Adipocyte (in vitro differentiated cells): ENCODE measurements at places on chromosomes 3 and 15.

GRCh38 chr15:100807028-100807427 is 72.6 kb upstream of the ALDH1A3 start:
- DNase-seq: no peak

DNA sequence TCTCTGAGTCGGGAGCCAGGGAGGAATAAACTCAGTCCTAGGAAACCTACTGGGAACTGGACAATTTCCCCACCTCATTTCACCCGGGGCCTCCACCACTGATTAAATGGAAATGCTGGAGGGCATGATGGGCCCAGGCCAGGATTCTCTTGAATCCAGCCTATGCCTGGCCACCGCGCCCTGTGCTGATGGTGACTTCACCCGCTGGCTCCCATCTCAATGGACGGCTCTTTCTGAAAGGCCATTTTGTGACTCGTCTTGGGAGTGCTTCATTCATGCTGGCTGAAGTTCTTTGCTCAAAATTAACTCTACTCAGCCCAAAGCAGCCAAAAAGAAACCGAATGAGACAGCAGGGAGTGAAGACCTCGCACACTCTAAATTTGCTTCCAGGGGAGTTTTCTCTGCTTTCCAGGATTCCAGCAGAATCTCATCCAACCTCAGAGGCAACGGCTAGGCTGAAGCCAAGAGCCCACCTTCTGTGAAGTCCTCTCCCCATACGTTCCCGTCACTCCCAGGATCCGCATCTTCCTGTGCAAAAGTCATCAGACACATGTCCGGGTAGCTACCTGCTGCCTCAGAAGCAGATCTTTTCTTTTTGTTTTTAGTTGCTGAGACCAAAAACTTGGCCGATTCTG is 266.0 kb upstream of the ICE2 start:
- DNase-seq: no peak

- peak; percentile 73 for DNase-seq
Observed at GRCh38 chr3:72310419-72311380, 525.8 kb upstream of the PROK2 start.

DNA sequence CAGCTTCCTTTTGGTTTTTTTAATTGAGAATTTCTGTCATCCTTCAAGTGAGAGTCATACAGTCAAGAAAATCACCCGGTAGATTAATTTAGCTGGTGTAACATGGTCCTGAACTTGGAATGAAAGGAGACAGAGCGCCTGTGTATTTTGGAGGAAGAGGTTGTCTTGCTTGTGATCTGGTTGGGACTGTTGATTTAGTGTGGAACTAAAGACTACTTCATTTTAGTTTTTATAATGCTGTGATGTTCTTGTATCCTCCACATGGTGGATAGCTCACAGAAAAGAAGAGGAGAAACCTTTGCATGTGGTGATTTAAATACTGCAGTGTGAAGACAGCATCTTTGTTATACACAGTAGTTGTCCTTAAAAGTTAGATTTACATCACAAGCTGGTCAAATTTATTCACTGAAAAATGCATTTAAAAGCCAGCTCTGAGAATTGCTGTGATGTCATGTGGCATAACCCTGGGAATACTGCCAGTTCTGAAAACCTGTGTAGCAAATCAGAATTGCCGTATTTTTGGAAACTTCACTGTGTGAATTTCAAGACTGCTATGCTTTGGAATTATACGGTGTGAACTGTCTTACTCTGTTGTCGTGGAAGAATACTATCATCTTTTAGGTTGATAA is 268.5 kb downstream of the PTPRG start:
- no peak for DNase-seq

DNA sequence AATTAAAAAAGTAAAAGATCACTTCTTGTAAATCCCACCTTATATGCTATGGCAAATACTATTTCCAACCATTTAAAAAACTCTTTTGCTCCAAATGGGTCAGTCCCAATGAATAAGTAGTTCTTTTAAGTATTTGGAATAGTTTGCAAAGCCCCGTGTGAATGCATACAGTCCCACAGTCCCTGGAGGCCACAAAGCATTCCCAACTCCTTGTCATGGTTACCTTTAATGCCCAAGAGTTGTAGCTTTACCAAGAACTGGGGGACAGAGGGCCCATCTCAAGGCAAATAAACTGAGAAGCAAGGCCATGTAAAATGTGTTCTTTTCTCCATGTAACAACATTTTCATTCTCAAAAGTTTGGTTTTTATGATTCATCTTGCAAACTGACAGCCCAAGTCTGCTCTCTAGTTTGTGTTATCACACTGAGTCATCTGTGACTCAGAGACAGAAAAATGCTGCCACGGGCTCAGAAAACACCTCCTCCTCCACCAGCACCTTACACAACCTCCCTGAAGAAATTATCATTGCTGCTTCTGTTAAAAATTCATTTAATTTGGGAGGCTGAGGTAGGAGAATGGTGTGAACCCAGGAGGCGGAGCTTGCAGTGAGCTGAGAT is 336.2 kb downstream of the ERC2 start:
- DNase-seq: peak; percentile 94

DNA sequence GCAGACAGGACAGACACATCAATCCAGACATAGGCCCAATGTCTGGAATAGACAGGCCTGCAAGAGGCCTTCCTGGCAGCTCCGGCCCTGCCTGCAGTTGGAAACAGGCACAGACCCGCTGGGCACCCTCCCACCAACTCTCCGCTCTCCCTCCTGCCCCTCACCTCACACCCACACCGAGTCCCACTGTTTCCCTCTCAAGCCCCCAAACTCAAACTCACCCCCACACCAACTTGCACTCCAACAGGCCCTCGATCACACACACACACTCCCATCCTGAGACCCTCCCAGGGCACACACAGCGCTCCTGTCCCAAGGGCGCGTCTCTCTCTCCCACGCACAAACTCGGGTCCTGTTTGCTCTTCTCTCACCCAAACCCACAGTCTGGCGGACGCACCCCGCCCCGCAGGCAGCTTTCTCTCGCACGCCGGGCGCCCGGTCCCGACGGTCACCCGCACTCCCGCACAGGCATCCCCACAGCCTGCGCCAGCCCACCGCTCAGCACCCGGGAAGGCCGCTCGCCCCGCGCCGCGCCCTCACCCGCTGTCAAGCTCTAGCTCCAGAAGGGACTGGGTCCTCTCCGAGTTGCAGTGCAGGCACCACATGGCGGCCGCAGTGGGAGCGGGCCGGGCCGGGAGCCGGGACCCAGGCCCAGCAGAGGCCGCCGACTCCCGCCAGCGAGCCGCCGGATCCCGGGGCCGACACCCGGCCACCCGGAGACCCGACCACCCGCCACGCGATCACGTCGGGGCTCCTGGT is 106.2 kb downstream of the IQSEC1 start:
- DNase-seq: peak; percentile 65

DNA sequence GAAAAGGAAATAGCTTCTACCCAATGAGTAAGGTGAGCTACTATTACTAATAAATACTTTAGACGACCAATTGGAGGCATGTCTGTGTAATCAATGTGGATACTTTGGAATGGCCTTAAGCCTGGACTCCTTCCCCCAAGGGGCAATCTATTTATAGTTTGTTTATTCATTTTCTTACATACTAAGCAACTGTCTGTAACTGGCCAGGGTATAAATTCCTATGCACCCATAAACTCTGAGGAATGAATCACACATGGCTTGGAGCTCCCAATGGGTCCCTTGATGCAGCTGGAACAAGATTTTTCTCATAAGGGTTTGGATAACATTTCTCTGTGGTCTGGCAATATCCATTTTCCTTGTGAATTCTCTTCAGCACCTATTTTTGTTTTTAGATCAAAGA is 506.8 kb downstream of the EDEM1 start:
- no peak for DNase-seq

GRCh38 chr3:155031186-155031585 is 48.9 kb upstream of the MME start:
- peak; percentile 80 for DNase-seq

- peak; percentile 71 for DNase-seq
Observed at GRCh38 chr15:56821721-56822425, 88.6 kb upstream of the ZNF280D start.

GRCh38 chr3:115974940-115975339 is 351.6 kb downstream of the GAP43 start:
- DNase-seq: no peak

DNA sequence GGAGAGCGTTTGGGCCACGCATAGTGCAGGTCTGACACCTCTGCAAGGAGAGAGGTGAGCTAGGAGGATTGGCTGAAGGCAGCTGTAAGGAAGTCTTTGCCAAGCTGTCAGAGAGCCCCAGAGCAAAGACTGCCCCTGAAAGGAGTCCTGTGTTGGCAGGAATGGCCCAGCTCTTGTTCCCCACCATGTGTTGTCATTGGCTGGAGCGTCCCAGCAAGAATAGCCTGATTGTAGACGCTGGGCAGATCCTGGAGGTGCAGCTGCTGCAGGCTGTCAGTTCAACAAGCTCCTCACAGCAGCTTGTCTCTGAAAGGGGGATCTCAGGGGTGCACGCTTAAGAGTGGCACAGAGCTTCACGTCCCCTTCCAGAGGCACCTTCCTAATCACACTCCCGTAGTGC is 237.6 kb downstream of the FEZF2 start:
- DNase-seq: no peak

DNA sequence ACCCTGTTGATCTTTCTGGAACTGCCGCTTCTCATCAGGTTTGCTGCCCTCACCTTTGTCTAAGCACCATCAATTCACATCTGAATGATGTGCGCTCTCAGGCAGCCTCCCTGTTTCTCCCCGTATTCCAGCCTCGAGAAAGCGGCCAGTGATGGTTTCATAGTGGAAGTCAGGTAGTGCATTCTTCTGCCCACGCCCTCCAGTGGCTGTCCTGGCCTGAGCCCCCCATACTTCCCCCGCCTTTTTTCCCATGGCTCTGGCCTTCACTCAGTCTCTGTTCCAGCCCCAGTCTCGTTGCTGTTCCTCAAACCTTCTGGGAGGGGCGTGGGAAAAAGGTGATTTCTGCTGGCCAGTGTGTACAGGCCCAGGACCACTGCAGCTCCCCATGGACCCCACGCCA is 101.3 kb downstream of the ASB7 start:
- DNase-seq: no peak

DNA sequence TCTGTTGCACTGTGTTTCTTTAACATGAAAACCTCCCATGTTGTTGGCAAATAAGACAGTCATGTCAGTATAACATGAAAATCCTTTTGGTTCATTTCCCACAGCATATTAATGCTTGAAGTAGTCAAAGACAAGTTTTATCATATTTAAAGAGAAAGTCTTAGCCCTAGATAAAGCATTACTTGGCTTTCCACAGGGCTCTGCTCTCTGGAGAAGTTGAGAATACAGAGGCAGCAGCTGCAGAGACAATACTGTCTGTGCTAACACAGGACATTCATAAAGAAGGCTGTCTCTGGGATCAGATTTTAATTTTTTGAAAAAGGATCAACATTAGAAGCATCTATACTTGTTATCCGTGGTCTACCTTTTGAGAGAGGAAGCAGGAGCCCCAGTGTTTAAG is 103.4 kb upstream of the SAMMSON start:
- DNase-seq: no peak

- no peak for DNase-seq
Observed at GRCh38 chr3:172203522-172204258, 164.3 kb downstream of the FNDC3B start.

DNA sequence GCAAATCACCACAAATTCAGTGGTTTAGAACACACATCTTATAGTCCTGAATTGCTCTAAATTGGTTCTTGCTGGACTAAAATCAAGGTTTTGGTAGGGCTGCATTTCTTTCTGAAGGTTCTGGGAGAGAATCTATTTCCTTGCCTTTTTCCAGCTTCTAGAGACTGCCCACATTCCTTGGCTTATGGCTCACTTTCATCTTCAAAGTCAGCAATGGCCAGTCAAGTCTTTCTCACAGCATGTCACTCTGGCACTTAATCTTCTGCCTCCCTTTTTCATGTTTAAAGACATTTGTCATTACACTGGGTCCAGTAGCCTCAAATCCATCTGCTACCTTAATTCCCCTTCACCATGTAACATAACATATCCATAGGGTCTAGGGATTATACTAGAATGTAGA is 149.0 kb downstream of the NEK10 start:
- DNase-seq: no peak

- no peak for DNase-seq
Observed at GRCh38 chr3:196093317-196094111, 11.6 kb upstream of the TFRC start.

GRCh38 chr3:190863119-190863465 is 598 bp upstream of the GMNC start:
- no peak for DNase-seq

DNA sequence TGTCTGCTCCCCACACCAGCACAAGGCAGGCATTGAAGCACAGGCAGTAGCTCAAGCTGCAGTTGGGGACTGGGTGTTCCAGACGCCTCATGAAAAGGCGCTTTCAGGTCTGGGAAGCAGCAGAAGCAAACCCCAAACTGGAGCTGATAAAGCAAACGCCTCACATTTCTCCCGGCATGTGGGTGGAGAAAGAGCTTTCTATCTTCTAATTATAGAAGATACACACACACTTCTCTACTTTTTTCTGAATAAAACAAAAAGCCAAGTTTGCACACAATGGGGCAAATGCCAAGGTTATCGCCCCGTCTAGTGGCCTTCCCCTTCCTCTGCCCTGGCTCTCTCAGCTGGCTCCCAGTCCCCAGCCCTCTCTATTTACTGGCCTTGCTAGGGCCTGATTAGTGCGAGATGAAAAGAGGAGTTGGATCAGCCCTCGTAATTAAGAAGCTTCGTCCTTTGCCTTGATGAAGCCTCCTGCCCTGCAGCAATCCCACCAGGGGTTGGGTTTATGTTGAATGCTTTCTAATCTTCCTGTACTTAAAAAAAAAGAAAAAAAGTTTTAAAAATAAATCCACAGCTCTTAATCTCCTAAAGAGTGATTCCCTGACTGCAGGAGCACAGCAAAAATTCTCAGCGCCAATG is 120.2 kb downstream of the MEGF11 start:
- DNase-seq: no peak

- DNase-seq: no peak
Observed at GRCh38 chr15:68214838-68215254, 9.7 kb upstream of the CALML4 start.

DNA sequence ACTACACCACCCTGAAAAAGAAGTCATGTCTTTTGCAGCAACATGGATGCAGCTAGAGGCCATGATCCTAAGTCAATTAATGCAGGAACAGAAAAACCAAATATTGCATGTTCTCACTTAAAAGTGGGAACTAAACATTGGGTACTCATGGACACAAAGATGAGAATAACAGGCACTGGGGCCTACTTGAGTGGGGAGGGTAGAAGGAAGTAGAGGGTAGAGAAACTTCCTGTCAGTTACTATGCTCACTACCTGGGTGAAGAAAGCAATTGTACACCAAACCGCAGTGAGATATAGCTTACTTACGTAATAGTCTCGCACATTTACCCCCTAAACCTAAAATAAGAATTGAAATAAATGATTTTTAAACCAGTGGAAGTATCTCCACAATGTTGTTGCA is 480.5 kb upstream of the ARRDC4 start:
- DNase-seq: no peak

DNA sequence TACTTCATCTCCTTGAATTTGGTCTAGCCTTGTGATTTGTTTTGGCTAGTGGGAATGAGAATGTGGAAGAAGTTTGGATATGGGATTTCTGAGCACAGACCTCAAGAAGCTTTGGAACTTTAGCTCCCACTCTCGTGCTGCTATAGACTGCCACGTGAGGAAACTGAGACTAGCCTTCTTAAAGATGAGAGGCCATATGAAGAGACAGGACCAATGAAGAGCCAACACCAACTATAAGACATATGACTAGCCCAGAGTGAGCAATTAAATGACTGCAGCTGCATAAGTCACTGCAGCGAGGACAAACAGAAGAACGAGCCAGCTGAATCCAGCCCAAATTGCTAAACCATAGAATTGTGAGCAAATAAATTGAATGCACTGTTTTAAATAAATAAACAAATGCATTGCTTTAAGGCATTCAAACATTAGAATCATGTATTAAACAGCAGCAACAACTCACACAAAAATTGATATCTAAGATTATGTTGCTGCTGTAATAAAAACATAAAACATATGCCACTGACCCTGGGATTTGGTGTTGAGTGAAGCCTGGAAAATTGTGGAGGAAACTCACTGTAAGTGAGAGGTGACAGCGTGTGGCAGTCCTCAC is 15.7 kb upstream of the CNTN4 start:
- no peak for DNase-seq
